ENCODE measurements at places on chromosomes 3 and 15.

GRCh38 chr3:31081018-31081662, 186.7 kb upstream of the GADL1 start:
- no peak for DNase-seq

DNA sequence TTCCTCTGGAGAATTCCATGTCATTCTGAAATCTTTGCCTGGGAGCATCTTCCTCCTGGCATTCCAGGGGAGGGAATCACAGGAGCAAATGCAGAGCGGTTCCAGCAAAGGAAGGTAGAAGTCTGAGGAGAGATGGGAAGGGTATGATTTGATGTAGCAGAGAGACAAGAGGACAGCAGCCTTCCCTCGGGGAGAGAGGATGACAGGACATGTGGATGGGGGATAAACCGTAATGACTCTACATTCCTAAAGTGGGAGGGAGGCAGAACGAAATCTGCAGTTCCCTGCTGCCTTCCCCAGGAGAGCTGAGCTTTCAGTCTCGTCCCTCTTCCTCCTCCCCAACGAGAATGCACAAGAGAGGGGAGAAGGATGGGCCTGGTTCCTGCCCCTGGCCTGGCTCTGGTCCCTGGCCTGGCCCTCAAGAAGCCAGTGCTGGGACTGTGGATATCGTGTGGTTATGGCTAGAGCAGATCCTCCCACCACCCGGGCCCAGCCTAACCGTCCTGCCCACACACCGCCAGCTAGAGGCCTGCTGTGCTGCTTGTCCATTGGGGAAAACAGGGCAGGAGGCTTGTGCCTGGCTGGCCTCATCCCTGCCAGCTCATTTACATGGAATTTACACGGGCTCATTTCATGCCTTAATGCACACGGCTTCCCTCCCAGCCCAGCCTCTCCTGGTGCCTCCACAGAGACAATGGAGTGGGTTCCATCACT, 26.6 kb downstream of the SEMA7A start:
- no peak for DNase-seq

GRCh38 chr15:77737238-77738037, 104.7 kb upstream of the LINGO1 start:
- DNase-seq, result no peak

- DNase-seq, result no peak
Observed at GRCh38 chr15:90058308-90058707, 44.0 kb downstream of the IDH2 start.

DNA sequence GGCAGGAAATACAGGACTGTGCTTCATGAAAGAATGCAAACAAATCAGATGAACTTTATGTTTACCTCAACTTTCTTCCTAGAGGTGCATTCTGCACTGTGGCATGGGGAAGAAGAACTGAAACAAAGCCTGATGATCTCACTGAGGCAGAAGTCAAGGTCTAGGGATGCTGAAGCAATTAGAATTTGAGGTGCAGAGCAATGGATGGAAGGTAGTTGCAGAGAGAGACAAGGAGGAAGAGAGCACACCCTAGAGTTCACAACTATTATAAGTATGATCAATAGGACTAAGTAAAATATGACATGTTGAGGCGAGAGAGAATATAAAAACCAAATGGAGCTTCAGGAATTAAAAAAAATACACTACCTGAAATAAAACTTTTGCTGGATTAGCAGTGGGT, 420.1 kb downstream of the EDEM1 start:
- DNase-seq, result no peak

- no peak for DNase-seq
Observed at GRCh38 chr3:134441321-134441720, 44.5 kb downstream of the ANAPC13 start.

- no peak for DNase-seq
Observed at GRCh38 chr15:38226608-38227266, 25.9 kb upstream of the SPRED1 start.

DNA sequence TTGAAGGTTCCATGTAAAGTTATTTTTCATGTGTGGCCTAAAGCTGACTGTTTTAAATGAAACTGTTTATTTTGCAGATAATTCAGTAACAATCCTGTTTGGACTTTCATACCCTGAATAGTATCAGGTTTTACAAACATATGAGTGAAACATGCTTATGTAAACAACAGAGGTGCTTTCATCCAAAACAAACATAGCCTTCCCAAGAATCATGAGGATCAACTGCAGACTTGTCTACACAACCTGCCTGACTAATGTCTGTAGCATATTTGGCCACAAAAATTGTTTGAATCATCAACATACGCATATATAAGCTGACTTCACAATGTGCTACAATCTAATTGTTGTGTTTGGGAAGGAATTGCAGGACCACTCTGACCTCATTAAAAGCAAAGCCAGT, 190.4 kb downstream of the DIPK2A start:
- DNase-seq, result no peak

- DNase-seq, result no peak
Observed at GRCh38 chr15:79090487-79091203, at the start of gene RASGRF1. Gene RASGRF1 (minus strand): TSS chr15:79090780. CDS start chr15:79090498, 282 bp downstream.

GRCh38 chr15:73033611-73034010, 18.7 kb upstream of the NEO1 start:
- DNase-seq, result no peak

DNA sequence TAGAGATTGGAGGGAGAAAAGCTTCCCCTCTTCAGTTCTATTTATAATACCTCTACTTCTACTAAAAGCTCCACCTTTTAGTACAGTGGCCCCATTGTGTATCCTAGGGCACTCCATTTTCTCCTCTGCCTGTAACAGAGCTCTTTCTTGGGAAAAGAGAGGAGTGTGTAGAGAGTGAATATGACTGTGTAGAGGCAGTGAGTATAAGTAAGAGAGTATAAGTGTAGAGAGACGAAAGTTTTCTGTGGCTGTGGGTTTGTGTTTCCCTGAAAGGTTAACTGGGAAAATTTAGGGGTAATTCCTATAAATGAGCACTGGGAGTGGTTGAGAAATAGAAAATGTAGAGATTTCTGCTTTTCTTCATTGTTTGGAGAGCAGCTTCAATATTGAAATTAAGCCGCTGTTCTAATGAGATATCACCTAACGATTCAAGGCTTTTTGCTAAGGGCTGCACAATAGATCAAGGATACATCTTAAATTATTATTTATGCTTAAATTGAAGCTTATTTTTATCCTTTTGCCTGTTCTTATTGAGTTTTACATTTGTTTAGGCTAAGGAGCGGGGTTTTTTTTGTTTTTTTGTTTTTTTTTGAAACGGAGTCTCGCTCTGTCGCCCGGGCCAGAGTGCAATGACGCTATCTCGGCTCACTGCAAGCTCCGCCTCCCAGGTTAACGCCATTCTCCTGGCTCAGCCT, 6.9 kb downstream of the IQGAP1 start:
- no peak for DNase-seq

GRCh38 chr15:67967871-67968431, 86.2 kb upstream of the PIAS1 start:
- peak; percentile 84 for DNase-seq

DNA sequence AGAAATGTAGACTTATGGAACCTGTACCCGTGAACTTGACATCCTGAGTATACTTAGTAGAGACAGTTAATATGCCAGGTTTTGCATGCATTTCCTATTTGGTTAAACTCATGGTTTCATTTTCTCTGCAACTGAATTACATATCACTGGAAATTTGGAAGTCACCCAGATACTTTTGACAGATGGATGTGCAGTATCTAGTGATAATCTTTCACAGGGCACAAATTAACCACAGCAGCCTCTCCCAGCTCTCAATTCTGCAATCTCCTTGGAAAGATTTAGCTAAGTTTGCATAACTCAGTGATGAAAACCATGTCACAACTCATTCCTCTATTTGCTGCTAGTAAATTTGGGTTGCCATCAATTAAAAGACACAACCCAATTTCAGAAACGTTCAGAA, 162.3 kb upstream of the TPM1 start:
- DNase-seq, result no peak

GRCh38 chr3:32354362-32354778, 37.3 kb upstream of the CMTM7 start:
- no peak for DNase-seq

DNA sequence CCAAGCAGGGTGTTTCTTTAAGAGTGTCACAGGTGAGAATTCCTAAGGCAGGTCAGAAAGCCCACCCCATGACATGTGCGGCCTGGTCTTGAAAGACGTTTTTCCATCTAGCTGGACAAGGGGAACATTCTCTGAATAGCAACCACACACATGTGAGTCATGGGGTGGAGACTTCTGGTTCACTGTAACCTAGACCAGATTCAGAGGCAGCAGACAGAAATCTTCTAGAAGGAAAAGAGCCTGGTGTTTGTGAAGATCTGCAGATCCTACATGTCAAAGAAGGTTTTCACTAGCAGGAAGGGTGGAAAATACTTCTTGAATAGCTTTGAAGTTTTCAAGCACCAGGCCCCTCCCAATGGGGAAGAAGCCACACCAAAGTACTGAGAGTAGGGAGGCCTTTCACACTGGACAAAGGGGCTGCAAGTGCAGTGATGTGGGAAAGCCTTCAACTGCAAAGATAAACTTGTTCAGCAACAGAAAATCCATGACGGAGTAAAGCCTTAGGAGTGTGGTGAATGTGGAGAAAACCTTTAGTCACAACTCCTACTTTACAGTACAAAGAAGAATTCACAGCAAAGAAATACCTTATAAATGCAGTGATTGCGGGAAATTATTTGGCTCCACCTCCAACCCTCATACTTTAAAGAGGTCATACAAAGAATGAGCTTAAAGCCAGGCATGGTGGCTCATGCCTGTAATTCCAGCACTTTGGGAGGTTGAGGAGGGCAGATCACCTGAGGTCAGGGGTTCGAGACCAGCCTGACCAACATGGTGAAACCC, 17.6 kb downstream of the ADAM10 start:
- no peak for DNase-seq

DNA sequence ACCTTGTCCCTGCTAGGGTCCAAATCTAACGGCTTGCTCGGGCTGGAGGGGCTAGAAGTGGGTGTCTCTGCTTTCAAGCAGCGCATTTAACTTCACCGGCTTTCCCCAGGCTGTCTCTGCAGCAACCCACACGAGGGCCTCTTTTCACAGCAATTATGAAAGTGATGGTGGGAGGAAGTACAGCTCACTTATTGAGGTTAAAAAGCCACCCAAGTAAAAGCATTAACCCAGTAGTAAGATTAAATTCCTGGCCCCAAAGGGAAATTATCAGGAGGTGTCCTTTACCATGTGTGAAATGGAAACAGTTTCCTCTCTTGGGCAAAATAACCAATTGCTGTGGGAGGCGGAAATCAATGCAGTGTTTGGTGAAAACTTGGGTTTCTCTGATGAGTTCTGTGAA, 41.1 kb downstream of the NGRN start:
- peak; percentile 23 for DNase-seq

DNA sequence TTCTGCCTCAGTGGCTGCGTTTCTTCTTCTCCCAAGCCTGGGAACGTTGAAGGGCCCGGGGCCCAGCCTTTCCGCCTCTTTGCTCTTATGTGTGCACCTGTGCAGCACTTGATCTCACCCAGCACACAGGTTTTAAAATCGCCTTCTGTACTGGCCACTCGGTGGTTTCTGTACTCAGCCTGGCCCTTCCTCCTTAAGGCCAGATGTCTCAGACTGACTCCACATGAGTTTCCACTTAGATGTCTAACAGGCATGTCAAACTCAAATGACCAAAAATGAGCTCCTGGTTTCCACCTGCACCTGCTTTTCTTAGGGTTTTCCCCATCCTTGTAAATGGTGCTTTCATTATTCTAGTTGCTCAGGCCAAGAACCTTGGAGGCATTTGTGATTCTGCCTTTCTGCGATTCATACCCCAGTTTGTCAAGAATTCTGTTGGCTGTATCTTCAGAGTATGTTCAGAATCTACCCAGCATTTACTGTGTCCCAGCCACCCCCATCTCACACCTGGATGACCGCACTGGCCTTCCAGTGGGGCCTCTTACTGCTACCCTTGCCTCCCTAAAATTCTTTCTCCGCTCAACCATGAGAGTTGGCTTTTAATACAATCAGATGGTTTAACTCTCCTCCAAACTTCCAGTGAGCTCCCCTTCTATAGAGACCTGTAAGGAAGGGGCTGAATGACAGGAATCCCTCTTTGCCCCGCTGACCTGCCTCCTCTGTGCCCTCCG, 2.2 kb upstream of the TRAK1 start:
- no peak for DNase-seq

- DNase-seq, result no peak
Observed at GRCh38 chr3:184687363-184688015, 24.4 kb downstream of the MAGEF1 start.

DNA sequence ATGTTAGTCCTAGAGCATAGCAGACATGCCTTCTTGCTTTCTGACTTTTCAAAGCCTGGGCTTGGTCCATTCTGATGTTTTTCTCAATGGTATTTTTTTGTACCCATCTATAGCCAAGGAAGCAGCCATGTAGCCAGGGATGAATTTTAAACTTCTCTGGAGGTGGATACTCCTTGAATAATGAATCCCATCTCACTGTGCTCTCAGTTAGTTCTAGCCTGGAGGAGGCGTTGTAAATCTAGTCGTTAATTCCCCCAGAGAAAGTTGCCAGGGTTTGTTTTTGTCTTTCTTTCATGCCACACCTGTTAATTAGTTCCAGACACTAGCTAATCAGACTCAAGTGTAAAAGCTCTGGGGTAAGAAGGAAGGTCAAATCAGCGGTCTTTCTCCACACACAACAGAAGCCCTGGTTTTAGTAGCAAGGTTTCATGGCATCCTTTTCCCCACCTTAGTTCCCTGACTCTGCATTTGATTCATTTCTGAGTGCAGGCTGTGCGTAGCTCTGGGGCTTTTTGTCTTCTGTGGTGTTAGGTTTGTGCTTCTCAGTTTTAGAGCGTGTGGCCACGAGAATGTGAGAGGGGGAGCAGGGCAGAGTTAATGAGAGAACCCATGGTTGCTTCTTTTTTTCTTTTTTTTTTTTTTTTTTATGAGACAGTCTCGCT, 19.7 kb downstream of the PTPRG start:
- no peak for DNase-seq

DNA sequence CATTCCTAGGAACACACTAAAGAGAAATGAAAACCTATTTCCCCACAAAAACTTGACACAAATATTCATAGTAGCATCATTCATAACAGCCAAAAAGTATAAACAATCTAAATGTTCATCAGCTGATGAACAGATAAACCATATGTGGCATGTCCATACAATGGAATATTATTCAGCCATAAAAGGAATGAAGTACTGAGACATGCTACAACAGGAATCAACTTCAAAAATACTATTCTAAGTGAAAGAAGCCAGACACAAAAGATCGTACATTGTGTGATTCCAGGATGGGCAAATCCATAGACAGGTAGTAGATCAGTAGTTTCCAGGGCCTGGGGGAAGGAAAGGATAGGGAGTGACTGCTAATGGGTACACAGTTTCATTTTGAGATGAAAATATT, 118.0 kb downstream of the GSK3B start:
- DNase-seq, result no peak
